Progenitor cell of endocrine pancreas (in vitro differentiated cells): ENCODE measurements at places on chromosomes 3 and 15. TPM values are rescaled to one million over a fixed set of nuclear protein-coding genes. Genes with fewer than 3 reads are reported as not detected.
A peak's percentile ranks its signal among the peaks of the same experiment; 100 is the strongest.

GABRG3 gene
- 0.24 and 0.80 TPM in 2 replicates for total RNA-seq

CCR3 gene
- not detected in 2 replicates for total RNA-seq

SLC24A5 gene
- total RNA-seq: not detected in 2 replicates

SLC22A14 gene
- total RNA-seq: 0.18 and 0.72 TPM in 2 replicates

CTXN2 gene
- 0.16 and 0.38 TPM in 2 replicates for total RNA-seq

CDC25A gene
- 20.5 and 24.5 TPM in 2 replicates for total RNA-seq

C3orf33 gene
- 4.4 and 5.3 TPM in 2 replicates for total RNA-seq

GOLGA6L7 gene
- total RNA-seq: not detected in 2 replicates

WNT7A gene
- not detected in 2 replicates for total RNA-seq

GOLGA6A gene
- total RNA-seq: 0.64 and 0.89 TPM in 2 replicates

CLN6 gene
- 46.6 and 48.4 TPM in 2 replicates for total RNA-seq

- H3K27me3 ChIP-seq: peaks cover 6% of the 10 kb centered on the region
- DNase-seq: no peak
- H3K4me3 ChIP-seq: no peak overlapping the region
- H3K27ac ChIP-seq: no peak overlapping the region
Measured at GRCh38 chr3:124915254-124915653, 19.3 kb downstream of the MUC13 start.

DNA sequence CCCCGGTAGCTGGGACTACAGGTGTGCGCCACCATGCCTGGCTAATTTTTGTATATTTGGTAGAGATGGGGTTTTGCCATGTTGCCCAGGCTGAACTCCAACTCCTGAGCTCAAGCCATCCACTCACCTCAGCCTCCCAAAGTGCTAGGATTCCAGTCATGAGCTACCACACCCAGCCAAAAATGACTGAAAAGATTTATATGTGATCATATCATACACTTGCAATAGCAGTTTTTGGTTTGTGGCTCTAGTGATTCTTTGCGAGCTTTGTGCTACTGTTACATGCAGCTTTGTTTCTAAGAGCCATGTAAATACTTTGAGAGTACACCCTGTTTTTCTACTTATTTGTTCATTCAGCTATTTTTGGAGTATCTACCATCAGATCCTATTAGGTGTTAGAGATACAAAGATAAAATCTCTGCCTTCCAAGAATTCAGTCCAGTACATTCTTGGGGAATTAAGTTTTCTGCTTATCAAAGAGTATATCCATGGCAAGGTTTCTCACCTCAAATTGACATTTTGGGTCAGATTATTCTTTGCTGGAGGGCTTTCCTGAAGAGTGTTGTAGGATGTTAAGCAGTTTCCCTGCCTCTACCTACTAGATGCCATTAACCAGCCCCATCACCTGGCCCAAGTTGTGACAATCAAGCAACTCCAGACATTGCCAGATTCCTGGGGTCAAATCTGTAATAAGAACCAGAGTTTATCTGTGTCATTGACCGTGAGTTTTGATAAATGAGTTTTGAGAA is 15.0 kb downstream of the SNAP23 start:
- peaks cover 11% of the 10 kb centered on the region for H3K36me3 ChIP-seq
- H3K4me3 ChIP-seq: no peak overlapping the region
- no peaks in the 10 kb centered on the region for H3K4me1 ChIP-seq
- DNase-seq: no peak
- no peaks in the 10 kb centered on the region for H3K27me3 ChIP-seq
- H3K27ac ChIP-seq: no peak overlapping the region

DNA sequence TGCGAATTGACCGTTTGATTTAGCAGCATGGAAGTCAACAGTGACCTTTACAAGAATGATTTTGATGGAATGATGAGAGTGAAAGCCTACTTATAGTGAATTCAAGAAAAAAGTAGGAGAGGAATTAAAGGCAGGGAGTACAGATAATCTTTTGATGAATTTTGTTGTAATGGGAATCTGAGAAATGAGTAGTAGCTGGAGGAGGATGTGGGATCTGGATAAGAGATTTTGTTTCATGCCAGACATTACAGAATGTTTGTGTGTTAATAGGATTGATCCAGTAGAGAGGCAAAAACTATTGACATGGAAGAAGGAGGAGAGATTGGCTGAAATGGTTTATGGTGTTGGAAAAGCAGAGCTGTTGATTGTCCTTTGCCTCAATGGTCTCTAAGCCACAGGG is 17.4 kb upstream of the ZNF609 start:
- no peak overlapping the region for H3K4me3 ChIP-seq
- peaks cover 15% of the 10 kb centered on the region for H3K36me3 ChIP-seq
- DNase-seq: no peak
- H3K27me3 ChIP-seq: no peaks in the 10 kb centered on the region
- H3K27ac ChIP-seq: no peak overlapping the region

- H3K4me1 ChIP-seq: peaks cover 2% of the 10 kb centered on the region
- no peaks in the 10 kb centered on the region for H3K27me3 ChIP-seq
- no peak for DNase-seq
- H3K4me3 ChIP-seq: no peak overlapping the region
- no peak overlapping the region for H3K27ac ChIP-seq
Measured at GRCh38 chr3:16719426-16719825, 114.2 kb upstream of the DAZL start.

GRCh38 chr3:48268936-48269561 is 28.1 kb downstream of the ZNF589 start:
- H3K36me3 ChIP-seq: peaks cover 42% of the 10 kb centered on the region
- H3K27ac ChIP-seq: peak overlapping the region; percentile 95
- peaks cover 29% of the 10 kb centered on the region for H3K4me1 ChIP-seq
- H3K27me3 ChIP-seq: no peaks in the 10 kb centered on the region

DNA sequence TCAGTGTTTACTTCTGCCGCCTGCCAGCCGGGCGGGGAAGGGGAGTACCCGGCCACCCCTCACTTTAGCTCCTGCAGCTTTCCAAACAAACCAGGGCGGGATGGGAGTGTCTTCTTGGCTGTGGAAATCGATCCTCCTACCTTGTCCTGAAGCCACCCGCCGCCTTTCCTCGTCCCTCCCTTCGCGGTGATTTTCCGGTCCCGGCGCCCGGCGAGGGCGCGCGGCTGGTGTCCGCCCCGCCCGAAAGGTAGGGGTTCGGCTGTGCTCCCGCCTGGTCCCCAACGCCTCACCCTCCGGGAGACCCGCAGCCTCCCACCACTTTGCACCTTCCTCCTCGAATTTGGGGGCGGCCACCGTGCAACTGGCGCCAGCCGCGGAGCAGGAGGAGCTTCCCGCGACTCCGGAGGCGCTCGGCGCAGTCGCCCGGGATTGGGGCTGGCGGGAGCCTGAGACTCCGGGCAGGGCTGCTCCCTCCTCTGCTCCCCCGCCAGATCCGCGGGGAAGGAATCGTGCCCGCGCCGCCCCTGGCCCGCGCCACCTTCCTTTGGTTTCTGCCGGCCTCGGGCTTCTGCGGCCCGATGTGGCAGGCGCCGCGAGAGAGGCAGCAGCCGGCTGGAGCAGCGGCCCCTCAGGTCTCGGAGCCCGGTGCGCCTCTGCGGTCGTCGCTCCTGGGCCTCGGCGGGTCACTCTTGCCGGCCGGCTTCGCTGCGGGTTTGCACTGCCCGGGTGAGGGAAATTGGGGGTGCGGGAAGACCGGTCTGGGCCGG is 30.7 kb upstream of the ST3GAL6 start:
- peak overlapping the region; percentile 96 for H3K27ac ChIP-seq
- H3K27me3 ChIP-seq: no peaks in the 10 kb centered on the region
- peaks cover 37% of the 10 kb centered on the region for H3K4me1 ChIP-seq
- H3K4me3 ChIP-seq: peak overlapping the region; percentile 97

DNA sequence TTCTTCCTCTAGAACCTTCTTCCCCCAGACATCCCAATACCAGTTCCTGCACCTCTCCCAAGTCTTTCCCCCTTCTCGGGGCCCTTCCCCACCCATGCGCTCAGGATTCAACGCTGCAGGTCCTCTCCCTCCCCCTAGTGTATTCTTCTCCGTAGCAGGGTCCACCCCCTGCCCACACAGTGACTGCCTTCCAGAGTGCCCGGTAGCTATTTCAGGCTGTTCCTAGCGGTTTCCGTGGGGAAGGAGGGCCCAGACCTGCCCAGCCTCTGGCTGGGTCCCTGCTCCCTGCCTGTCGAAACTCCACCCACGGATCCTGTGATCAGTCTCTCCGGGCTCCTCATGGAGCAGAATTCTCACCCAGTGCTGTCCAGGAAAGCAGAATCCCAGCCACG is 45.2 kb upstream of the SEC61A1 start:
- peaks cover 4% of the 10 kb centered on the region for H3K27me3 ChIP-seq
- peaks cover 8% of the 10 kb centered on the region for H3K4me1 ChIP-seq
- H3K27ac ChIP-seq: no peak overlapping the region
- no peak for DNase-seq
- H3K36me3 ChIP-seq: no peaks in the 10 kb centered on the region

DNA sequence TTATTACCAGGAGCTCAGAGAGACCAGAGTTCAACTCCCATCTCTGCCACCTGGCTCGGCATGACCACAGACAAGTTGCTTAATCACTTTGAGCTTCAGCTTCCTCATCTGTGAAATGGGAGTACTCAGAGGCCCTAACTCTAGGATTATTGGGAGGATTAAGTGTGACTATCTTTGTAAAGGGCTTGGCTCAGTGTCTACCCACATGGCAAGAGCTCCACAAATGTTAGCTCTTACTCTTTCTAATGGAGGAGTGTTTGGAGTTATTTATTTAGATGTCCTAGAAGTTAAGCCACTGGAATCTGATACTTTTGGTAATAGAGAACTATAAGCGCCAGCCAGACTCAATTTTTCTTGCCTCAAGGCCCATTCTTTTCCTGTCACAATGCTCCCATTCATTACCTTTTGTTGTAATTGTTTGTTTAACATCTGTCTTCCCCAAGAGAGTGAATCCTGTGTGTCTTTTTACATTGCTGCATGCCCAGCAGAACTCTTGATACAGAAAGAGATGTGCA is 12.3 kb upstream of the LMCD1 start:
- H3K4me1 ChIP-seq: peaks cover 8% of the 10 kb centered on the region
- DNase-seq: no peak
- no peak overlapping the region for H3K4me3 ChIP-seq
- peaks cover 13% of the 10 kb centered on the region for H3K36me3 ChIP-seq
- H3K27me3 ChIP-seq: no peaks in the 10 kb centered on the region

GRCh38 chr3:116124166-116124565 is 321.1 kb downstream of the LSAMP start:
- no peak overlapping the region for H3K27ac ChIP-seq
- no peak overlapping the region for H3K4me3 ChIP-seq
- no peaks in the 10 kb centered on the region for H3K4me1 ChIP-seq
- H3K27me3 ChIP-seq: no peaks in the 10 kb centered on the region

GRCh38 chr15:42721916-42722315 is 15.0 kb downstream of the CDAN1 start:
- no peak overlapping the region for H3K4me3 ChIP-seq
- no peaks in the 10 kb centered on the region for H3K27me3 ChIP-seq
- H3K4me1 ChIP-seq: peaks cover 6% of the 10 kb centered on the region
- no peak for DNase-seq
- no peak overlapping the region for H3K27ac ChIP-seq

DNA sequence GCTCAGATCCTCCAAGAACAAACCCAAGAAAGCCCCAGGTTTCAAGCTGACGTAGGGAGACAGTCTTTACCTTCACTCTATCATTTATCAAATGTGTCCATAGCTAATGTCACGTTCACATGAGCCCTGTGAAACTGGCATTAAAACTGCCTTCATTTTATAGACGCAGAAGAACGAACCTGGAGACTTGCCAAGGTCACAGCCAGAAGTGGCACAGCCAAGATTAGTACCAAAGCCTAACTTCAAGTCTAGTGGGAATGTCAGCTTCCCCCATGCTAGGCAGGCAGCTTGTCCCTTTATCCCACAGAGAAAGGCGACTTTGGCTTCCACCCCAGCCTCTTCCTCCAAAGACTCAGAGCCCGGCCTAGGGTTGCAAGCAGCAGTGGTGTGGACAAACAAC is 517.2 kb downstream of the SHQ1 start:
- H3K4me1 ChIP-seq: no peaks in the 10 kb centered on the region
- DNase-seq: no peak
- peaks cover 43% of the 10 kb centered on the region for H3K27me3 ChIP-seq
- H3K4me3 ChIP-seq: no peak overlapping the region
- no peaks in the 10 kb centered on the region for H3K36me3 ChIP-seq

DNA sequence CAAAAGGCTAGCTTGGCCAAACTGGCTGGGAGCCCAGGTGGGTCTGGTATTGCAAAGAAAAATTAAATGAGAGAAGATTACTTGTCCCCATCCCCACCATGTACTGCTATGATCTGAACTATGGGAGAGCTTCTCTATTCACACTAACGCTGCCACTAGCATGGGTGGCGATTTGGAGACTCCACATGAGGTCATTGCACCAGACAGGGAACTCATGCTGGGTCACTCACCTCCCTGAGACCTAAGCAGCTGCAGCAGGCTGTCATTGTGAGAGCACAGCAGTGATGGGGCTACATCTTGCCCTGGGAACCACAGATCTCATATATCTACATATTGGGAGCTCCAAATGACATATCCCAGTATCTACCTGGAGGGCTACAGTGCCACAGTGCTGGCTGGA is 36.3 kb upstream of the NECTIN3 start:
- peaks cover 18% of the 10 kb centered on the region for H3K4me1 ChIP-seq
- H3K4me3 ChIP-seq: no peak overlapping the region
- DNase-seq: no peak
- H3K27me3 ChIP-seq: no peaks in the 10 kb centered on the region

GRCh38 chr15:38683382-38684242 is 119.0 kb upstream of the RASGRP1 start:
- H3K4me1 ChIP-seq: peaks cover 4% of the 10 kb centered on the region
- H3K36me3 ChIP-seq: no peaks in the 10 kb centered on the region
- DNase-seq: peak; percentile 25
- H3K27ac ChIP-seq: no peak overlapping the region
- H3K27me3 ChIP-seq: peaks cover 17% of the 10 kb centered on the region

- peaks cover 7% of the 10 kb centered on the region for H3K36me3 ChIP-seq
- no peak overlapping the region for H3K27ac ChIP-seq
- DNase-seq: no peak
- no peaks in the 10 kb centered on the region for H3K27me3 ChIP-seq
- H3K4me1 ChIP-seq: peaks cover 2% of the 10 kb centered on the region
Measured at GRCh38 chr3:193702967-193703366, 110.0 kb downstream of the OPA1 start.

- peaks cover 5% of the 10 kb centered on the region for H3K36me3 ChIP-seq
- no peak overlapping the region for H3K4me3 ChIP-seq
- no peaks in the 10 kb centered on the region for H3K4me1 ChIP-seq
Measured at GRCh38 chr3:20136231-20136630, 49.8 kb downstream of the SGO1 start.

- H3K27ac ChIP-seq: no peak overlapping the region
- H3K27me3 ChIP-seq: no peaks in the 10 kb centered on the region
- H3K4me3 ChIP-seq: no peak overlapping the region
- H3K4me1 ChIP-seq: no peaks in the 10 kb centered on the region
Measured at GRCh38 chr15:49320351-49320750, 102.7 kb upstream of the FGF7 start.
